ENCODE measurements at places on chromosomes 6 and 20.

DNA sequence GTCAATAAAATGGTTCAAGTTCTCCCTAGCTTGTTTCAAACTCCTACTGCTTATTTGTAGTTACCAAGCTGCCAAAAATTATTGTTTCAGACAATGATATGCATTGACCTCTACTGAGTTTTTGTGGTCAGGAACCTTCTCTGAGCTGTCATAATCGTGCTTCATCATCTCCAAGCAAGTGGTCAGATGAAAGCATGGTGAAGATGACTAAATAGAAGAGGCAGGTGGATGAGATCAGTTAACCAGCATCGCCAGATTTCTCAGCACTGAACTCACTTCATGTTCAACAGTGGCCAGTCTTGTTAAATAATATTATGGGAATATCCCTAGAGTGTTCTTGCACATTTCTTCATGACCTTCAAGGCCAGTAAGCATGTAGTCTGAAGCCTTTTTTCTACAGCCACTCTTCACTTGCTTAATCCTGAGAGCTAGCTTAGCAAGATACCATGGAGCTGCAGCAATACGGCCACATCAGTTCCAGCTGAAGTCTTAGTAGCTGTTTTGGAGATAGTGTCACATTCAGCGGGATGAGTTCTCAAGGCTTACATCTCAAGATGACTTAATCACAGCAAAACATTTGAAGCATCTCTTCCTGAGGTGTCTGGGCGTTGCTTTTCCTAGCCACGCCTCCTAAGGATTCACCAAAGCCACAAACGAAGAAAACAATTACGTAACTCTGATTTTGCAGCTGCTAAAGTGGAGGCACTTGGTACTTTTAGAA is 101.6 kb upstream of the TMEM30A start:
- no peak for DNase-seq

DNA sequence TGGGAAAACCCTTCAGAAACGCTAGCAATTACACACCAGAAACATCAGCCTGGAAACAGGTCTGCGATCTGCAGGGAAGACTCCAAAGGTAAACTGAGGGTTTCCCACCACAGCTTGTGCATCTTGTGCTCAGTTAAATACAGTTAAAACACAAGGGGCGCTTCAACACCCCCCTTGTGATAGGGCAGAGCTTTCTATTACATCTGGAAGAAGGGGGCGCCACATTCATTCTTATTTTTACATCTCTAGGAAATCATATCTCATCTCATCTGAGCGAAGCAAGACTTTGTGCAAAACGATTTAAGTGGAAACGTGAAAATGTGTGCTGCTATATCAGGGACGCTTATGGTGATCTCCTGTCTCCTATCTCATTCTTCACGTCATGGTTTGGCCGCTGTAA is 58.5 kb downstream of the PRND start:
- DNase-seq = no peak

DNA sequence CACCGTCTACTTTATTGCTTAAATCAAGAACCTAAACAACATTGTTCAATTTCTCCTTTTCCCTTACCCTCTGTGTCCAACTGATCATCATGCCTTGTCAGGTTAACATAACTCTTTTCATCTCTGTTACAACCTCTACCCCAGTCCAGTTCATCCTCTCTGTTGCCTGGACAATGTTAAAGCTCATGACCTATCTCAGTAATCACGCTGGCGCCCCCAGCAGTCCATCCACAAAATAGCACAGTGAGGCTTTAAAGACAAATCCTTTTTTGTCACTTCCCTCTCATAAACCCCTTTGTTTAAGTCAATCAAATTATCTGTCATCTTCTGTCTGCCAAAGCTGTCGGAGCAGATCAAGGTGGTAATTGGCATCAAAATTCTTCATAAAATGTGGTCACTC is 140.1 kb downstream of the QKI start:
- no peak for DNase-seq

GRCh38 chr6:21098744-21099143 is 494.8 kb upstream of the SOX4 start:
- no peak for DNase-seq

DNA sequence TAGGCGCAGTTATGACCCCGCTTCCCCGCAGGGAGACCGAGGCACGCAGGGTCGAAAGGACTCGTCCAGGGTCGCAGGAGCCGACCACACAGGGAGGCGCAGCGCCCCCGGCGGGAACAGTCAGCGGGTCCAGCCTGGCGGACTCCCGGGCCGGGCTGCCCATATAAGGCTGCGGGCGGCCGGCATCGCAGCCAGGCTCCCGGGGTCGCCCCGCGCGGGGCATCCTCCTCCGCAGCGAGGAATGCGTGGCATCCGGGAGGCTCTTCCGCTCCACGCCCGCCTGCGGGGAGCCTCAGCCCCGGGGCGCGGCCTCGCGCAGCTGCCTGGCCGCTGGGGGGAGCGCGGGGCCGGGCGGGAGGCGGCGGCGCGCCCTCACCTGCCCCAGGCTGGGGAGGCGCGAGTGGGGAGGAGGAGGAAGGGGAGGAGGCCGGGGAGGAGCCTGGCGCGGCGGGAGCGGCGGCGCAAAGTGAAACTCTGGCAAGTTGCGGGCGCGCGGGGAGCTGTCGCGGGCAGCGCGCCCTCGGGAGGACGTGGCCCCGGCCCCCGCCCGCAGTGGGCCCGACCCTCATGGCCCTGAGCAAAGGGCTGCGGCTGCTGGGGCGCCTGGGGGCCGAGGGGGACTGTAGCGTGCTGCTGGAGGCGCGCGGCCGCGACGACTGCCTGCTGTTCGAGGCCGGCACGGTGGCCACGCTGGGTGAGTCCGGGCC is at the start of gene SYNJ2:
Gene SYNJ2, plus strand, starts transcription at position 469 of the 707 bp plus-strand sequence. Its CDS starts 99 bp downstream, at position 568.
- DNase-seq = peak; percentile 82

All from right forelimb (tissue), 1 donor.